ENCODE measurements at places on chromosomes 7 and 10.

GRCh38 chr7:140230861-140231770 is 54.3 kb upstream of the KDM7A start:
- H3K4me1 ChIP-seq: peaks cover 27% of the 10 kb centered on the region
- peak overlapping the region; percentile 88 for H3K27ac ChIP-seq
- peak; percentile 41 for DNase-seq
- H3K27me3 ChIP-seq: no peaks in the 10 kb centered on the region

GRCh38 chr7:70497793-70498192 is 634.2 kb upstream of the GALNT17 start:
- H3K27ac ChIP-seq: no peak overlapping the region
- no peak overlapping the region for H3K4me3 ChIP-seq
- DNase-seq: no peak
- H3K27me3 ChIP-seq: no peaks in the 10 kb centered on the region
- H3K36me3 ChIP-seq: no peaks in the 10 kb centered on the region

DNA sequence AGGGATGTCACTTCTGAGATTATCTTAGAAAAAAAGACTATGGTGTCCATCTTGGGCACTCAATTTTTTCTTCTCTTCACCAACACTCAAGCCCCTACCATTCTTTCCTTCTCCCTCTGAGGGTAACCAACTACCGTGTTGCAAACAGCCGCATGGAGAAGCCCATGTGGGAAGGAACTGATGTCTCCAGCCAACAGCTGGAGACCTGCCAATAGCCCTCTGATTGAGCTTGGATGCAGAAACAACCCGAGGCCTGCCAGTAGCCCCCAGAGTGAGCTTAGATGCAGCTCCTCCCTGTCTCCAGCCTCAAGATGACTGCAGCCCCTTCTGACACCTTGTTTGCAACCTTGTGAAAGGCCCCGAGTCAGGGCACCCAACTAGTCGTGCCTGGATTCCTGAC is 36.4 kb upstream of the CHCHD3 start:
- no peak overlapping the region for H3K4me3 ChIP-seq
- no peaks in the 10 kb centered on the region for H3K4me1 ChIP-seq
- no peaks in the 10 kb centered on the region for H3K36me3 ChIP-seq
- no peak overlapping the region for H3K27ac ChIP-seq

DNA sequence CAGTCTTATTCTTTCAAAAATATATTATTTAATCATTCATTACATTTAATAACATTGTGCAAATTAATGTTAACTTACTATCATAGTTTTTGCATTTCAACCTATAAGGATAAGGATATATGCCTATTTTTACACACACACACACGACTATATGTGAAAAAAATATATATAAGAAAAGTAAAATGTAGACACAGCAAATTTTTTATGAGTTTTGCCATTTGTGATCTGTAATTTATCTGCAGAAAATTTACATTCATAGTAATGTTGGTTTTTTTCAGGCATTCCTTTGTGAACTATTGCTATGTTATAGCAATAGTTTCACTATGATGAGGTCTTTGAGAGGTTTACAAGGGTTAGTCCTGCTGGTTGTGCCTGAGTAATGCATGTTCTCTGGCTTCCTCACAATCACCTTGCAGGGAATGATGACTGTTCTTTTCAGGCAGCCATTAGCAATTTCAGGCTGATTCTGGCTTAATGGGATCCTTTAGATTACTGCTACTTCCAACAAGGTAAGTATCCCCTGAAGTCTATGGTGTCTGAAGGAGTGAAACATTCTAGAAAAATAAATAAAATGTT is 183.7 kb upstream of the CDK1 start:
- H3K27ac ChIP-seq: no peak overlapping the region
- no peak overlapping the region for H3K4me3 ChIP-seq
- no peaks in the 10 kb centered on the region for H3K36me3 ChIP-seq
- H3K4me1 ChIP-seq: no peaks in the 10 kb centered on the region

DNA sequence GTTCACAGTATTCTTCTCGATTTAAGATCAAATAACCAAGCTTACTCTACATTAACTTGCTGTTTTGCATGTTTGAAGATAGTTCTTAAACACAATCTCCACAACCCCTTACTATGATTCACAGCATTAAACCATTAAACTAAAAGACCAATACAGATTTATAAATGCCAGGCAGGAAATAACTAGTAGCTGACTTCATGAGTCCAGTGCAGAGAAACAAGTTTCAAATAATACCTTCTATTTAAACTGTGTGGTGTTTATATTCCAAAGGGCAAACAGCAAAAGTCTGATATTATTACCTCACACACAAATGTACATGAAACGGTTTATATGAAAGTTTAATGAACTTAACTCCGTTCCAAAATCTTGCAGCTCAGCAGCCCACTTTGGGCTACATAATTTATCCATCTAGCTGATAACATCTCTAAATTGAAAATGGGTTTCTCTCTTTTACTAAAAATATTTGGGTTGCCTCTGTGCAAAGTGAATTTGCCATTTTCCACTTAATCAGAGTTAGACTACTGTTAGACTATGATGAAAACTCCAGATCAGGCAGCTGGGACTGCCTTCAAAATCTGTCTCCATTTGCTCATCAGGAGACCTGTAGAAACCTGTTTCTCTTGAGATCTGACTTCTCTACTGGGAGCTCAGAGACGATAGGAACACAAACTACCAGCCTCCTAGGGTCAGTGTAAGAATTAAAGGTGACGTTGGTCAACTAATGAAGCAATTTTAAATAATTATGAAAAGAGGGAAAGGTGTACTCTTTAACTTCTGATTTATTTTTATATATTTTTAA is 287.3 kb downstream of the FZD1 start:
- H3K4me3 ChIP-seq: no peak overlapping the region
- H3K36me3 ChIP-seq: no peaks in the 10 kb centered on the region
- no peak for DNase-seq
- no peaks in the 10 kb centered on the region for H3K27me3 ChIP-seq
- no peak overlapping the region for H3K27ac ChIP-seq

- H3K36me3 ChIP-seq: no peaks in the 10 kb centered on the region
- H3K27me3 ChIP-seq: peaks cover 70% of the 10 kb centered on the region
- no peak overlapping the region for H3K27ac ChIP-seq
- H3K4me3 ChIP-seq: peak overlapping the region; percentile 17
- peaks cover 24% of the 10 kb centered on the region for H3K4me1 ChIP-seq
These were observed 755 bp downstream of the HOXA13 start for GRCh38 chr7:27198871-27199801.

DNA sequence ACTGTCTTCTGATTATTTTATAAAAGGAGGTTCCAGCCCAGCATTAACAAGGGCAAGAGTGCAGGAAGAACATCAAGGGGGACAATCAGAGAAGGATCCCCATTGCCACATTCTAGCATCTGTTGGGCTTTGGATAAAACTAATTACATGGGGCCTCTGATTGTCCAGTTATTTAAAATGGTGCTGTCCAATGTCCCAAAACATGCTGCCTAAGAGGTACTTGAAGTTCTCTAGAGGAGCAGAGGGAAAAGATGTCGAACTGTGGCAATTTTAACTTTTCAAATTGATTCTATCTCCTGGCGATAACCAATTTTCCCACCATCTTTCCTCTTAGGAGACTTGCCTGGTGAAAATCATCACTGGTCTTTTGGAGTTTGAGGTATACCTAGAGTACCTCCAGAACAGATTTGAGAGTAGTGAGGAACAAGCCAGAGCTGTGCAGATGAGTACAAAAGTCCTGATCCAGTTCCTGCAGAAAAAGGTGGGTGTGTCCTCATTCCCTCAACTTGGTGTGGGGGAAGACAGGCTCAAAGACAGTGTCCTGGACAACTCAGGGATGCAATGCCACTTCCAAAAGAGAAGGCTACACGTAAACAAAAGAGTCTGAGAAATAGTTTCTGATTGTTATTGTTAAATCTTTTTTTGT is 2.3 kb downstream of the IL6 start:
- peaks cover 4% of the 10 kb centered on the region for H3K4me1 ChIP-seq
- no peak overlapping the region for H3K27ac ChIP-seq
- peaks cover 4% of the 10 kb centered on the region for H3K27me3 ChIP-seq
- DNase-seq: no peak
- no peaks in the 10 kb centered on the region for H3K36me3 ChIP-seq

GRCh38 chr7:88775838-88776237 is 16.3 kb downstream of the ZNF804B start:
- no peaks in the 10 kb centered on the region for H3K36me3 ChIP-seq
- H3K4me3 ChIP-seq: no peak overlapping the region
- no peaks in the 10 kb centered on the region for H3K27me3 ChIP-seq

GRCh38 chr7:44434201-44434600 is 56.3 kb downstream of the NUDCD3 start:
- no peaks in the 10 kb centered on the region for H3K36me3 ChIP-seq
- H3K4me1 ChIP-seq: no peaks in the 10 kb centered on the region
- no peaks in the 10 kb centered on the region for H3K27me3 ChIP-seq
- H3K4me3 ChIP-seq: no peak overlapping the region
- H3K27ac ChIP-seq: no peak overlapping the region
- no peak for DNase-seq

GRCh38 chr10:51000164-51000563 is 74.1 kb upstream of the PRKG1 start:
- no peak overlapping the region for H3K4me3 ChIP-seq
- no peaks in the 10 kb centered on the region for H3K4me1 ChIP-seq
- no peaks in the 10 kb centered on the region for H3K27me3 ChIP-seq
- DNase-seq: no peak
- H3K36me3 ChIP-seq: no peaks in the 10 kb centered on the region

- no peaks in the 10 kb centered on the region for H3K27me3 ChIP-seq
- H3K27ac ChIP-seq: peak overlapping the region; percentile 46
- no peak for DNase-seq
- peaks cover 77% of the 10 kb centered on the region for H3K4me1 ChIP-seq
These were observed 16.8 kb downstream of the IL2RA start for GRCh38 chr10:6045314-6045848.

GRCh38 chr7:20474249-20474648 is 141.2 kb upstream of the ABCB5 start:
- H3K27me3 ChIP-seq: no peaks in the 10 kb centered on the region
- no peaks in the 10 kb centered on the region for H3K4me1 ChIP-seq
- DNase-seq: no peak
- H3K27ac ChIP-seq: no peak overlapping the region

- no peaks in the 10 kb centered on the region for H3K36me3 ChIP-seq
- H3K4me3 ChIP-seq: no peak overlapping the region
- no peak overlapping the region for H3K27ac ChIP-seq
- no peak for DNase-seq
These were observed 151.1 kb downstream of the ACTR3B start for GRCh38 chr7:152910545-152911225.

- H3K4me3 ChIP-seq: no peak overlapping the region
- no peaks in the 10 kb centered on the region for H3K36me3 ChIP-seq
- peaks cover 3% of the 10 kb centered on the region for H3K27me3 ChIP-seq
- no peak for DNase-seq
- no peak overlapping the region for H3K27ac ChIP-seq
These were observed 8.4 kb upstream of the MARVELD1 start for GRCh38 chr10:97705006-97705670.

- H3K4me3 ChIP-seq: no peak overlapping the region
- DNase-seq: no peak
- H3K4me1 ChIP-seq: no peaks in the 10 kb centered on the region
- no peak overlapping the region for H3K27ac ChIP-seq
- H3K36me3 ChIP-seq: no peaks in the 10 kb centered on the region
These were observed 12.4 kb downstream of the CPA5 start for GRCh38 chr7:130356876-130357611.

- H3K4me3 ChIP-seq: peak within 1 kb of the TSS; percentile 49
- H3K36me3 ChIP-seq: no peaks in the 10 kb centered on the region
- DNase-seq: no peak
- H3K27me3 ChIP-seq: peaks cover 2% of the 10 kb centered on the region
These were observed at the start of gene GDF10 for GRCh38 chr10:47299611-47300428. Gene GDF10, plus strand, starts transcription at chr10:47300197. Its CDS starts 455 bp downstream, at chr10:47300652.

DNA sequence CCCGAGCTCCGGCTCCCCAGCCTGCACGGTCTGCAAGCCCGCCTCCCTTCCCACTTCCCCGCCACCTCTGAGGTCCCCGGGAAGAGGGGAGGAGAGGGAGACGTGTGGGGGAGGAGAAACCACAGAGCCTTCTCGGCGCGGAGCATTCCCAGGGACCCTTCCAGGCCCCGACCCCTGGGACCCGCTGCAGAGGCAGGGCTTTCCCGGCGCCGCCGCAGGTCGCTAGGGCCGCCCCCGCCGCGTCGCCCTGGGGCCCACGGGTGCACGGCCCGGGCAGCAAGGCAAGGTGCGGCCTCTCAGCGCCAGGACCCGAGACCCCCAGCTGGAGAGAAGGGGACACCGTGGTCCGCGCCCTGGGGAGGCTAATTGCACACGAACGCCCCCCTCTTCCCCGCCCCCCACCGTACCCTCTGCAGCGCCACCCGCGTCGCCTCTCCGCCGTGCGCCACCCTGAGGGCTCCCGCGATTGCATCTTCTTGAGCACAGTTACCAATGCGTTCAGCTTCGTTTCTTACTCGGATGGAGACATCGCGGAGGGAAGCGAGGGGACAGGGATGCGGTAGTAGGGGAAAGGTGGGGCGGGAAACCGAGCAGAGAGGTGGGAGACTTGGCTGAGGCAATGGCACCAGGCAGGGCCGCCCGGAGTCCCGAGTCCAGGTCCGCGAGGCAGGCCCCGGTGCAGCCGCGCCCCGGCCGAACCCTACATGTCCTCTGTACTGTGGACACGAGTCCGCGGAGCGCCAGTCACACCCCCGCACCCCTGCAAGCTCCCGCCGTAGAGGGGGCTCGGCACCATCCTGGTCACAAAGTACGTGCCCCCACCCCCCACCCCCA is 28.9 kb downstream of the SKIDA1 start:
- H3K27me3 ChIP-seq: peaks cover 61% of the 10 kb centered on the region
- no peak for DNase-seq
- H3K4me3 ChIP-seq: peak overlapping the region; percentile 81
- peaks cover 45% of the 10 kb centered on the region for H3K4me1 ChIP-seq
- H3K27ac ChIP-seq: no peak overlapping the region
- H3K36me3 ChIP-seq: no peaks in the 10 kb centered on the region

GRCh38 chr7:114670676-114671075 is 251.2 kb upstream of the MDFIC start:
- no peak overlapping the region for H3K4me3 ChIP-seq
- no peaks in the 10 kb centered on the region for H3K27me3 ChIP-seq
- no peak for DNase-seq

- H3K27me3 ChIP-seq: no peaks in the 10 kb centered on the region
- H3K36me3 ChIP-seq: no peaks in the 10 kb centered on the region
- H3K4me3 ChIP-seq: peak overlapping the region; percentile 25
- no peak overlapping the region for H3K27ac ChIP-seq
- H3K4me1 ChIP-seq: peaks cover 14% of the 10 kb centered on the region
- DNase-seq: peak; percentile 14
These were observed 112.5 kb downstream of the MAD1L1 start for GRCh38 chr7:2120251-2120660.

DNA sequence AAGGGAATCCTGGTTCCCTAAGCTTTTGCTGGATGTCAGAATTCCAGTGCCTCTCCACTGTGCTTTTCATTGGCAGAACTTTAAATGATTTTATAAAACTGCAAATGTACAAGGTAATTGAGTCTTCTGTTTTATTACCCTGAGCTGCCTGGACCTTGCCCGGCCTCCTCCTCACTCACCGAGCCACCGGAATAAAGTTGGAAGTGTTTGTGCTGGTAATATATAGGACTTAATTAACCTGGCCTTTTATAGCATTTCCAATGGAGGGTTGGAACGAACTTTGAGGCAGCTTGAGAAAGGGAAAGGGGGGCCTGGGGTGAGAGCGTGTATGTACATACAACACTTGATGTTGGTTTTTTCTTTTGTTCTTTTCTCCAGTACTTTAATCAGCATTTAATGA is 43.4 kb downstream of the ZNF503 start:
- no peak for DNase-seq
- no peak overlapping the region for H3K27ac ChIP-seq
- no peak overlapping the region for H3K4me3 ChIP-seq
- peaks cover 3% of the 10 kb centered on the region for H3K27me3 ChIP-seq

GRCh38 chr10:121851786-121852185 is 76.0 kb downstream of the ATE1 start:
- no peak for DNase-seq
- no peaks in the 10 kb centered on the region for H3K4me1 ChIP-seq
- no peaks in the 10 kb centered on the region for H3K36me3 ChIP-seq
- H3K27me3 ChIP-seq: no peaks in the 10 kb centered on the region
